ENCODE measurements at places on chromosomes 13 and 19.
A peak's percentile ranks its signal among the peaks of the same experiment; 100 is the strongest.

DNA sequence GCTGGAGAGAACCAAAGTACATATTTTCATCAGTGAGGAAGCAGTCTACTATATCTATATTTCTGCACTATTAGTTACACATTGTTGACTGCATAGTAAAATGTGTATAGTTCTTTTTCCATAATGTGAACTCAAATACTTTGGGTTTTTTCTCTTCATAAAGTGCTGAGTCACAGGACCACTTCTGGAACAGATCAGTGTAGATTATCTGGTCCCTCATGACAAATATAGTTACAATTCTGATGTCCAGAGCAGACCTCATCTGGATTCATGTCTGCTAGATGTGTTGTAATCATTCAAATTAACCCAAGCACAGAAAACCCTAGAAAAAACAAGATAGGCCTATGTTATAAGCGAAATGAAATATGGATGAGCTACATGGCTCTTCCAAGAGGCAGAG, 171.4 kb downstream of the SUCLA2 start:
- DNase-seq: no peak

GRCh38 chr19:43504426-43505185, at the start of gene PHLDB3:
PHLDB3 (minus strand) TSS chr19:43504746; CDS start chr19:43504118, 628 bp downstream.
- DNase-seq: peak; percentile 27

- no peak for DNase-seq
Observed at GRCh38 chr13:110980921-110981320, 66.1 kb upstream of the ANKRD10 start.

GRCh38 chr13:25421612-25422011, 49.8 kb downstream of the ATP8A2 start:
- DNase-seq: no peak

DNA sequence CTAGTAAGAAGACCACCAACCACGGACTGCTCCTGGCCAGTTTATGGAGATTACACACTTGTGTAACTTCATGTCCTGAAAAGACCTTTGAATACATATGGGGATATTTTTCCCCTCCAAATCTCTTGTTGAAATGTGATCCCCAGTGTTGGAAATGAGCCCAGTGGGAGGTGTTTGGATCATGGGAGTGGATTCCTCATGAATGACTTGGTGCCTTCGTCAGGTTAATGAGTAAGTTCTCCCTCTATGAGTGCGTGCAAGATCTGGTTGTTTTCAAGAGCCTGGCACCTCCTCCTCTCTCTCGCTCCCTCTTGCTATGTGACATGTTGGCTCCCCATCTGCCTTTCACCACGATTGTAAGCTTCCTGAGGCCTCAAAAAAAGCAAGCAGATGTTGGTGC, 769.0 kb upstream of the SLITRK1 start:
- DNase-seq: no peak
